ENCODE measurements at places on chromosomes 12 and 14.

GRCh38 chr14:75568791-75569190 lies 9.6 kb upstream of the FLVCR2 start:
- DNase-seq: no peak

GRCh38 chr12:61871485-61871810 lies 388.8 kb upstream of the USP15 start:
- no peak for DNase-seq

DNA sequence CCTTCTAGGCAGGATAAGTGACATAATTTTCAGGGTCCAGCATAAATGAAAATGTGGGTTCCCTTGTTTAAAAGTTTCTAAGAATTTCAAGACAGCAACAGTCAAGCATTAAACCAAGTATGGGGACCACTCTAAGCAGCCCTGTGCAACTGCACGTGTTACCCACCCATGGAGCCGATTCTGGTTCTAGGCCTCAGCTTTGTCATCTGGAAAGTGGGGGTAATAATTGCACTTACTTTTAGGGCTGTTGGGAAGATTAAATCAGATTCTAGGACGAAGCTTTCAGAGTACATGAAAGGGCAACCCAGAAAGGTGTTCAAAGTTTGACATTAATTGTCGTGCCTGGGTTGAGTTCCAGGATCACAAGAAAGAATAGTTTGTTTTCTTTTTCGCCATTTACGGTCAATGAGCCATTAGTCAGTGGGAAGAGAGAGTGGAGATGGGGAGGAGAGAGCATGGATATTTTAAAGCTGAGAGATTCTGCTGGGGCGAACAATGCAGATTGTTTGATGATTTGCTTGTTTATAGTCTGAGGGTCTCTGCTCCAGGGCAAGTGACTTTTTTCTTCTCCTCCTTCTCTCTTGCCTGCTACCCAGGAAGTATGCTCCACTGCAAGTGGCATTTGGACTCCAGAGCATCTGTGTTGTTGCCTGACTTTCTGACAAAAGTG lies 10.7 kb upstream of the PPFIBP1 start:
- no peak for DNase-seq

DNA sequence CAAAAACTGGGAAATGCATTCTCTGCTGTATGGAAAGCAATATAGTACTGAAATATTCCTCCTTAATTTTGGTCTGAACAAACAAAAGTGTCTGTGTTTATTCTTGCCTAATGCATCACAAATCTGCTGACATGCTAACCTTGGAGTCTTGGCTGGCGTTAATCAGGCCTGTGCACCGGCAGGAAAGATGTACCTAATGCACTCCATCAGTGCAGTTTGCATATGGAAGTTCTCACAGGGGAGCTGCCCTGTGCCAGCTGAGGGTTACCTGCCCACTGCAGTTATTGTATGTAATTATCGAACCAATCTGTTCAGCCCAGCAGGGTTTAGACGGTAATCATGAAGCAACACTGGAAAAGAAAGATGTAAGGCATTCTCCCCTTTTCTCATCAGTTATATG lies 76.9 kb downstream of the VRK1 start:
- DNase-seq: no peak

DNA sequence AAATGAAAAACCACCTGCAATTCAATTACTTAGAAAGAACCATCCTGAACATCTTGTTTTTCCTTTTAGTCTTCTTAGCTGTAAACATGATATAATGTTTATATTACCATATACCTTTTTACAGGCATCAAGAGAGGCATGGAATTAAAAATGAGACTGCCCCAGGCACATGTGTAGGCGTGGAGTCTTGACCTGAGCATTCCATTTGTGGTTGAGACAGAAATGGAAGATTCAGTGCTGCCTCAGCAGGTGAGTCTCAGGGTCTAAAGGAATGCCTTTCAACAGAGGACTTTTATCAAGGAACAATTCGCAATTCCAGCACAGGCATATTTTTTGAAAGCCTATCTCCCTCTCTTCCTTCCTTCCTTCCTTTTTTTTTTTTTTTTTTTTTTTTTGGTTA lies 8.0 kb upstream of the NANOGNB start:
- no peak for DNase-seq

- no peak for DNase-seq
These were observed 17.4 kb downstream of the ISCA2 start for GRCh38 chr14:74510959-74511409.

DNA sequence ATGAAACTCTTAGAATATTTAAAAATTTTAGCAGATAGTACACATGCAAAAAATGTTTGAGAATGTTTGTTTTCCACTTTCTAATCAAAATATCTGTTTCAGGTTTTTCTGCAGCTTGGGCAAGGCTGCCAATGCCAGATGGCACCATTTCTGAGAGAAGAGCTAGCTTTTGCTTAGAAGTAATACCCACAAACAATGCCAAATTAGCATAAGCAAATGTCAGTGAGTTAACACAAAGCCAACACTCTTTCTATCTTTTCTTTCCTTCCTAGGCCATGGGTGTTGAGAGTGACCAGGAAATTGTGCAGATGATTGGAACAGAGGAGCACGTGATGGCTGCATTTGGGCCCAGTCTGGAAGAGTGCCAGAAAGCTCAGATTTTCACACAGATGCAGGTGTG lies 35.2 kb downstream of the POLR3B start:
- DNase-seq: no peak

- no peak for DNase-seq
These were observed 109.6 kb downstream of the STXBP6 start for GRCh38 chr14:24940213-24940783.

- no peak for DNase-seq
These were observed 110.1 kb downstream of the SYNE2 start for GRCh38 chr14:63962906-63963305.

GRCh38 chr12:59317598-59317997 lies 278.2 kb upstream of the SLC16A7 start:
- DNase-seq: no peak

DNA sequence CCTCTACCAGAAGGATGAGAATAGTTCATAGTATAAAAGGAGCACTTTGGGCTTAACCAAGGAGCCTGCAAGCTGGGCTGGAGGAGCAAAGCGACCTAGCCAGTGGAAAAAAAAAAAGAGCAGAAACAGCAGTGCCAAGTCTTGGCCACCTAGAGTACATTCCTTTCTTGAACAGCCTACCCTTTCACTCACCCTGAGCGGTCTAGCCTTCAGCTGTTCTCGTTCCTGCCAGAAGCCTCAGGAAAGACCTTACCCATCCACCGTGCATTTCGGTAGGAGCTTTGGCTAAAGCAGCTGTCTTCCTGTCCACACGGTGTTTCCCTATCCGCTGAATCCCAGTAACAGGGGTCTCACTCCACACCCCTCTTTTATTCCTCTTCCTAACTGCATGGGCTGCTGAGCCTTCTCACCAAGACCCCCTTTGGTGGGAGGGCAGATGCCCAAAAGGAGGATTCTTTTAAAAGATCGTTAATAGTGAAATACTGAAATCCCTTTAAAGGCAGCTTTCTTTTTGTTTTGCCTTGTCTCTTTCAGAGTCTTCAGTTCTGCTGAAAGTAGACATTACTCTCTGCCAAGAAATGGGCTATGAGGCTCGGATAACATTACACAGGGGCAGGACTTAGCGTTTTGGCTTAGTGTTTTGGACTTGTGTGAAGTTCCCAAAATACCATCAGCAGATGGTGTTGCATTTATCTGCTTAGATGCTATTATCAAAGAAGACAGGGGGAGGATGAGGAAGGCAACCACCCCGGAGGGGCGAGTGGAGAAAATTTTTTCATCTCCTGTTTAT lies 88.5 kb upstream of the METAP2 start:
- DNase-seq: no peak

GRCh38 chr14:68736471-68736871 lies 56.4 kb downstream of the ZFP36L1 start:
- no peak for DNase-seq

- DNase-seq: no peak
These were observed 70.1 kb upstream of the CSRP2 start for GRCh38 chr12:76948879-76949278.

DNA sequence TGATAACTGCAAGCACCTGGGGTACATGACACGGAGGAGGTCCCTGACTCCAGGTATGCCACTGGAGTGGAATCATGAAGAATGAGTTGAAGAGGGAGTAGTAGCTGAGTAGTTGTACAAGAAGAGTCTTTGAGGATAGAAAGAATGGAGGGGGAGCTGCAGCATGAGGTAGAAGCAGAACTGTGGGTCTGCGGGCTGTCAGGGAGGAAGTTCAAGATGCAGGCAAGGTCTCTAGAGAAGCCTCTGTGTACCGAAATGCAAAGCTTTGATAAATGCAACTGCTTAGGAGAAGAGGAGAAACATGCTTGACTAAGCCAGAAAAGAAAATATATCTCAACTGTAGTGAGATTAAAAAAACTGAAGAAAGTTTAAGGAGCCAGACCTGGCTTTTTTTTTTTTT lies 91.5 kb downstream of the CPNE8 start:
- no peak for DNase-seq

DNA sequence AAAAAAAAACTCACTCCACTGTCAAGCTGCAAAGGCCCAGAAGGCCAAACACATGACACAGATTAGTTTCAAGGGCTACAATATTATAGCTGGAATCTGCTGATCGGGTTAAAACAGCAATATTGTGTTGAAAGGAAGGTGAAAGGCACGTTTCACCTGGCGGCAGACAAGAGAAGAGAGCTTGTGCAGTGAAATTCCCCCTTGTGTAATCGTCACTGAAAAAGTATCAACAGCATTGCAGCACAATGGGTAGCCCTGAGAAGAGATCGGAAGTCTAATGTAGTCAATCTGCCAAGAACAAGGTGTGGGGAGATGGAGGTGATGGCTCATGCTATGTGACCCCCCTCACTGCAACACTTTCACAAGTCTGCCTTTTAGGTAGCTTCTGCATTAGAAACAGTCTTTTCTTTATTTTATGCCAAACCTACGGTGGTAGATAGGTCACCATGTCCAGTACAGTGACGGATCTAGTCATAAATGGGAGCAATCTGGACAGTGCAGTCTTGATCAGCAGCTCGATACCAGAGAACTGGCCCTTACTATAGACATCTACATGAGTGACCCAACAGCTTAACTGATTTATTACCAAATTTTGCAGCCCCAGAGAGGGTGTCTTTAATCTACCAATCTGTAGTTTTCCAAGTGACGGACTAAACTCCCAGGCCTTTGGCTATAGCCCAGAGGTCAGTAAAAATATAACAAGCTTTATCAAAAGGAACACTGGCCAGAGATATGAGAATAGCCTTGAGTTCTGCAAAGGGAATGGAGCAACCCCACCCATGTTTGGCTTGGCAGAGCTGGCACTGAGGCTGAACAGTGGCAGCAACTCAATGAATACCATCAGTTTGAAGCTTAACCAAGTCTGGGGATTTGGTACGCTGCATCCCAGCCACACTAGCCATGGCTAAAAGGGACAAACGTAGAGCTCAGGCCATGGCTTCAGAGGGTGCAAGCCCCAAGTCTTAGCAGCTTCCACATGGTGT lies 35.4 kb downstream of the SPTSSA start:
- no peak for DNase-seq

DNA sequence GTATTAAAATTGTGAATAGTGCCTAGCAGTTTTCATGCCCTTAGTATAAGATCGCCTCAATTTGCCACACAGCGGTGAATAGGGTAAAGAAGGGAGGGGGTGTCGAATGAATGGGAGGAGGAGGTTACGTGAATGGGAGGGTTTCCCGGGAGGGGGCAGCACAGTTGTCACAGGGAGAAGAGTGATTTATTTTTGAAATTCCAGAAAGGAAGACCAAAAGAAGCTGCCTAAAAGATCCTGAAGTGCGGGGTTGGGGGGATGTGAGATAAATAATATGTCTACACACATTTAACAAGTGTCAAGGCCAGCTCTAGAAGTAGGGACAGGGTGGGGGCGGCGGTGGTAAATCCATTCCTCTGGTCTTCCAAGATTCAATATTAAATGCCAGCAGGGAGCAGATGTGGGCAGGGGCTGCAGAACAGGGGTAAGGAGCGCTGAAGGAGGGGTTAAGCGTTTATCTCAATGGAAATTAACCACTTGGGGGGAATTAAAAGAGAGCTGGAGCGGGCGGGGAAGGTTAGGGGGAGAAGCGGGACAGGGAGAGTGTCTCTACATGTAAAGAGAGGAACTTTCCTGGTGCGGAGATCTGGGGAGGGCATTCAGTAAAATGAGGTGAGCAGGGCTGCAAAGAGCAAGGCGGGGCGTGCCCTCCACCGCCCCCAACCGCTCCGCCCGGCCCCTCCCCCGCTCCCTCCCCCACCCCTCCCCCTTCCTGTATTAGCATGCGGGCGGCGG lies 867 bp downstream of the C12orf42 start:
- no peak for DNase-seq

Data from activated CD4-positive, CD25-positive, alpha-beta regulatory T cell (primary cell).